ENCODE measurements at places on chromosomes 12 and 14.

DNA sequence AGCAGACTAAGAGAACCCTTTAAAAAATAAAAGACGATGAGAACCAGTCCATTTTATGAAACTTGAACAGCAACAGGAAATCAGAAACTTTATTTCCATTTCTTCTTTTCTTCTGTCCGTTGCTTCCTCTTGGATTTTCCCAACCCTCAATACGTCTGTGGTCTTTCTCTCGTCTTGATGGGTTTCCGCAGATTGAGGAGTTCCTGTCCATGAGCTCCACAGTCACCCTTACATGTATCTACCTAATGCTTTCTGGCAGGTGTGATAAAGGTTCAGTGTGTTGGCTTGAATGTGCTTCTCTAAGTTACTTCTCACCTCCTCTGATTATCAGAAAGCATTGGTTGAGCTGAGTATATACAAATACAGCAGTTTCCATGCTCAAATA is 110.0 kb downstream of the ETV6 start:
- DNase-seq, result no peak

GRCh38 chr12:27547592-27547991 is 23.6 kb downstream of the PPFIBP1 start:
- DNase-seq, result no peak

GRCh38 chr14:61551384-61551783 is 143.9 kb upstream of the HIF1A start:
- no peak for DNase-seq

DNA sequence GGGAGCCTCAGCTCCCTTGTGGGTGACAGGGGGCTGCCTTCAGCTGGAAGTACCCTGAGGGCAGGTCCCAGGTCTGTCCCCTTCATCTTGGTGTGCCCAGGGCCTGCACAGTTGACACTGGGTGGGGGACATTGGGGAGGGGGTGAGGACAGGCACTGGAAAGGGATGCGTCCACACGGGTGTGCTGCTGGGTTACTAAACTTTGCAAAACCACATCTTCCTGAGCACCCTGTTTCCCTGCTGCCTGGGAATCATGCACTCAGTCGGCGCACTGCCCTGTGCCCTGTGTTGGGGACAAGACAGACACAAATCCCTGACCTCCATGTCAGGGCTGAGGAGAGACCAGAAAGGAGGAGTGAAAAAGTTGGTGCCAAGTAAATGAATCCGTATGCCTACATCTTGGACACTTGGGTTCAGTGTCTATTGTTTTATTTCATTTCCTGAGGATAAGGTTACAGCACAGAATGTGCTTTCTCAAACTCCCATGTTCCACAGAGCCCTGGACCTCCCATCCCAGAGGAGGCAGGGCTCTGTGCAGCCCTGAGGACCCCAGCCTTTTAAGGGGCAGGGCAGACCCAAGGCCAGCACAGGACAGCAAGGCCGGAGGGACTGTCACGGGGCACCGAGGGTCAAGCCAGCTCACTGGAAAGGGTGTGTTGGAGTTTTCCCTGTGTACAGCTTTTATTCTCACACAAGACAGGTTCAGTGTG is 2.9 kb upstream of the SLC25A29 start:
- no peak for DNase-seq

GRCh38 chr12:66197495-66197921 is 8.5 kb downstream of the IRAK3 start:
- DNase-seq, result no peak

- DNase-seq, result no peak
Observed at GRCh38 chr14:84085493-84085892, 1444.5 kb upstream of the FLRT2 start.

GRCh38 chr12:2083008-2083407 is 30.2 kb downstream of the CACNA1C start:
- no peak for DNase-seq

DNA sequence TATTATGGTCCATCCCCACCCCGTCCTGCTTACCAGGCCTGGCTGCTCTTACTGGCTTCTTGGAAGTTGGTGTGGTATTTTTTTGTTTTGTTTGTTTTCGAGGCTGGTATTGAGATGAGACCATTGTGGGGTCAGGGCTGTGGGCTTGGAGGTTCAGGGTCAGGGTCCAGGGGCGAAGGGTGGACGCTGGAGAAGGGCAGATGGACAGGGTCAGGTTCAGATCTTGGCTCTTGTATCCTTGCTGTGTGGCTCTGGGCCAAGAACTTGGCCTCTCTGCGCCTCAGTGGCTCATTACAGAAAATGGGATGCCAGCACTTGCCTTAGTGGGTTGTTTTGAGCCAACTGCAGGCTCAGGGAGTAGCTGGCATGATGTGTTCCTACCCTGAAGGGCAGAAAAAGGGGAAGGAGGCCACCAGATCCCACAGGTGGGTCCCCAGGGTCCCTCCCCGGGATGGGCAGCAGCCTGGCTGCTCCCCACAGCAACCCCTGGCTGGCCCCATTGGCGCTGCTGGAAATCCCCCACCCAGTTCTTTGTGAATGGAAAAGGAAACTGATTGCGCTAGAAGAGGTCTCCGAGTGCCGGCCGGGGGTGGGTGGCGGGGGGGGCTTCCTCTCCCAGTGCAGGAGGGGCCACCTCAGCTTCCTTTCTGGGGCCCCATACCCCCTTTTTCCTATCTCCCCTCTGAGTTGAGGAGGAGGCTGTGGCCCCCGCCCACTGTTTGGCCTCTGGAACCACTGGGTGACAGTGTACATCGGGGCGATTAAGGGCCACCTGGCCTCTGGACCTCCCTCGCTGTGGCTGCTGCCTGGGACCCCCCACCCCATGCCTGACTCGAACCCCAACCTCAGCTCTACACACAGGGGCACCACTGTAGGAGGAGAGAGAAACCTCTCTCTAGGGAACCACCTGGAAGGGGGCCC is 25.0 kb downstream of the SH2B3 start:
- no peak for DNase-seq

- peak; percentile 82 for DNase-seq
Observed at GRCh38 chr12:131860472-131861260, 32.5 kb downstream of the MMP17 start.

DNA sequence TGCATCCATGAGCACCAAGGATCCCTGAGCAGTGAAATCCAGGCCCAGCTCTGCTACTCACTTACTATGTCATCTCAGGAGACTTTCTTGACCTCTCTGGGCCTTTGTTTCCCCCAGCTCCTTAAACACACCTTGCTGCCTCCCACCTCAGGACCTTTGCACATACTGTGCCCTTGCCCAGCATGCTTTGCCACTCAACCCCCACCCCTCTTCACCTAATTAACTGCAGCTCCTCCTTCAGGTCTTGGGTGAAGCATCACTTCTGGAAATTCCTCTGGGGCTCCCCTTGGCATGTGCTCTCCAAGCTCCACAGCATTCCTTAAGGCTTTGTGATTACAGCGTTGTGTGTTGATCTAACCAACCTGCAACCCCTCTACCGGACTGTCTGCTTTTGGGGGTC is 15.9 kb downstream of the WSCD2 start:
- no peak for DNase-seq

DNA sequence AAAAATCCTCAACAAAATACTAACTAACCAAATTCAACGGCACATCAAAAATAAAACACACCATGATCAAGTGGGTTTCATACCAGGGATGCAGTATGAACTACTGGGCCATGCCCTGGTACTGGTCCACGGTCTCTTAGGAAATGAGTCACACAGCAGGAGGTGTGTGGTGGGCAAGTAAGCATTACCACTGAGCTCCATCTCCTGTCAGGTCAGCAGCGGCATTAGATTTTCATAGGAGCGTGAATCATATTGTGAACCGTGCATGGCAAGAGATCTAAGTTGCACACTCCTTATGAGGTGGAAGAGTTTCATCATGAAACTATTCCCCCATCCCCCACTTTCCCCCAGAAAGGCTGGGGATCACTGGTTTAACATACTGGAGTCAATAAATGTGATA is 6.7 kb upstream of the LGR5 start:
- DNase-seq, result no peak

DNA sequence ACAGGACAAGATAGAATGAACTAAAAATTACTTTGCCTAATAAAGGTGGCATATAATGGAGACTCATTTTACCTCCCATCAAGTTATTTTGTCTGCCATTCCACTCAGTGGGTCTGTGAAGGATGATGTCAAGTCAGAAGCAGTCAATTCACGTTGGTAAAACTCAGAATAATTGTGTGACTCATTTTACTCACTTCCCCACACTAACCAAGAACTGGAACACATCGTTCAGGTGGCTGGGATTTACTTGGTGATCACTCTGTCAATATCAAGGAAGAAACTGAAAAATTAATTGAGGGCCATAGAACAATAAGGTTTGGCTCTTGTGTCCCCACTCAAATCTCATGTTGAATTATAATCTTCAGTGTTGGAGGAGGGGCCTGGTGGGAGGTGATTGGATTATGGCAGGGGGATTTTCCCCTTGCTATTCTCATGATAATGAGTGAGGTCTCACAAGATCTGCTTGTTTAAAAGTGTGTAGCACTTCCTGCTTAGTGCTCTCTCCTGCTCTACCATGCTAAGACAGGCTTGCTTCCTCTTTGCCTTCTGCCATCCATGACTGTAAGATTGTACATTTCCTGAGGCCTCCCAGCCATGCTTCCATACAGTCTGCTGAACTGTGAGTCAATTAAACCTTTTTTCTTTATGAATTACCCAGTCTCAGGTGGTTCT is 35.7 kb upstream of the GTF2A1 start:
- DNase-seq, result no peak

GRCh38 chr12:85182699-85183098 is 97.3 kb upstream of the ALX1 start:
- DNase-seq, result no peak

- DNase-seq, result no peak
Observed at GRCh38 chr12:62948123-62948522, 13.2 kb upstream of the PPM1H start.

GRCh38 chr12:109525279-109525585 is 47.8 kb downstream of the UBE3B start:
- no peak for DNase-seq

- DNase-seq, result no peak
Observed at GRCh38 chr12:40733871-40734270, 41.6 kb downstream of the CNTN1 start.

DNA sequence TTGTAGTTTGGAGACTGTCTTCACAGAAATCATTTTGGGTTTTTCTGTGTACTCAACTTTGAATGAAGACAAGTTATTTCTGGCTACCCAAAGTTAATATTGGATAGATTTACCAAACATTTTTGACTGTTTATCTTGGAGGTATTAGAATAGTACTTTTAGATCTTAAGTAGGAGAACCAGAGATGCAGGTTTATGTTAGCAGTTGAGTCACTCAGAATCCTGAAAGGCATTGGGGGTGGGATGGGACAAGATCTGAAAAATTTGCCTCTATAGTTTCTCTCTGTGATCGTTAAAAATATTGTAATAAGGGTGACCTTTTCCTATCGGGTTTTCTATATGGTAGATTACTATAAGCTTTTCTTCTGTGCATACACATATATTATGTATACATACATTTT is 112.3 kb downstream of the TTC6 start:
- no peak for DNase-seq

- no peak for DNase-seq
Observed at GRCh38 chr14:22848351-22849164, 12.2 kb downstream of the MMP14 start.

DNA sequence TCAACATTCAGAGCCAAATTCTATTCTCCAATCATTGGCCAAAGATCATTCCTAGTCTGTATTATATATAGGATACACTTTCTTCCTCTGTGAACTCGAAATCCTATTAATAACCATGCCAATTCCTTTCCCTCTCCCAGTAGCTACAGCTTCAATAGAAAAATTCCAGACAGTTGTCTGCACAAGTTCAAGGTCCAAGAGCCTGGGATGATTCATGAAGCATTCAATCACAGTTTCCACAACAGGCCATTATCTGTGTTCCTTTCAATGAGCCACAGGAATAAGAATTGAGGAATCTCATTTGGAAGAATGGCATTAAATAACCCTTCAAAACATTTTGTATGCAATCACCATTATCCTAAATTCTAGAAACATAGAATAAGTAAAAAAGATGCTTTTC is 437.4 kb downstream of the RMST start:
- DNase-seq, result no peak

GRCh38 chr12:4472046-4472445 is 26.4 kb upstream of the FGF6 start:
- no peak for DNase-seq

DNA sequence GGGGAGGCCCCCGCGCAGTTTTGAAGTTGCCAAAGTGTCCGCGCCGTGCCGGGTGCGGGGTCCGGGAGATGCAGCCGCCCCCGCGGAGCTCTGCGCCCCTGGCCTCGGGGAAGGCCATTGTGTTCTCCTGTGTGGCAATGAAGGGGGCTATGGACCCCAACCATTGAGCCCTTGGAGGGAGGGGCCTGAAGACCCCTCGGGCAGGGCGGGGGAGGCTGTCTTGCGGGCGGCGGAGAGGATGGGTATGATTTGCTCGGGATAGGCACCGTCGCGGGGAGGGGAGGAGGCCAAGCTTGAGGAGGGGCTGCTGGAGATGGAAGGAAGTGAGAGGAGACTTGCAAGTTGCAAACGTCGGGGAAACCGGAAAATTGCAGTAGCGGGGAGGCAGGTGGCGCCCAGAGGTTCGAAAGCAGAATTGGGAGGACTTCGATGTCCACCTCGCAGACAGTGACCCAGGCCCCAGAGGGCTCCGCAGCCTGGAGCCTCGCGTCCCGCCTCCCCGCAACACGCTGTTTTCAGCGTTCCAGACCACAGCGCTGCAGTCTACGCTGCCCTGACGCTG is 25.4 kb downstream of the BCL11B start:
- DNase-seq, result no peak
